ENCODE measurements at places on chromosomes 4 and X. TPM values are rescaled to one million over a fixed set of nuclear protein-coding genes. Genes with fewer than 3 reads are reported as not detected.

DNA sequence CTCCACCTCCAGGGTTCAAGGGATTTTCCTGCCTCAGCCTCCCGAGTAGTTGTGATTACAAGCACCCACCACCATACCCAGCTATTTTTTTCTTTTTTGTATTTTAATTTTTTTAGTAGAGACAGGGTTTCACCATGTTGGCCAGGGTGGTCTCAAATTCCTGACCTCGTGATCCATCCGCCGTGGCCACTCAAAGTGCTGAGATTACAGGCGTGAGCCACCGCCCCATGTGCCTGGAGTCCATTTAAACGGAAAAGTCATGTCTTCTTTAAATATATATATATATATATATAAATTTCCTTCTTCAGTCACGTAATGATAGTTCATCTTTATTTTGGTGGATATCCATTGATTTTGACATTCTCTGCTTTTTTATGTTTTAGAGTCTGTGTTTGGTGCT, 264.0 kb upstream of the PITX2 start:
- no peak for DNase-seq

PTCHD1 gene
- total RNA-seq = 0.87 TPM

KCTD8 gene
- total RNA-seq = 0.62 TPM

HSFX2 gene
- 2.0 TPM for total RNA-seq

NAP1L3 gene
- total RNA-seq = 18.3 TPM
